ENCODE measurements at places on chromosomes 6 and 20.

- no peak for DNase-seq
Measured at GRCh38 chr6:37459981-37460800, 27.2 kb downstream of the CMTR1 start.

- DNase-seq = no peak
Measured at GRCh38 chr6:169273511-169273910, 19.9 kb upstream of the THBS2 start.

GRCh38 chr6:6907286-6907685 is 200.5 kb upstream of the RREB1 start:
- DNase-seq = no peak

GRCh38 chr6:113209315-113209714 is 647.8 kb upstream of the MARCKS start:
- no peak for DNase-seq

DNA sequence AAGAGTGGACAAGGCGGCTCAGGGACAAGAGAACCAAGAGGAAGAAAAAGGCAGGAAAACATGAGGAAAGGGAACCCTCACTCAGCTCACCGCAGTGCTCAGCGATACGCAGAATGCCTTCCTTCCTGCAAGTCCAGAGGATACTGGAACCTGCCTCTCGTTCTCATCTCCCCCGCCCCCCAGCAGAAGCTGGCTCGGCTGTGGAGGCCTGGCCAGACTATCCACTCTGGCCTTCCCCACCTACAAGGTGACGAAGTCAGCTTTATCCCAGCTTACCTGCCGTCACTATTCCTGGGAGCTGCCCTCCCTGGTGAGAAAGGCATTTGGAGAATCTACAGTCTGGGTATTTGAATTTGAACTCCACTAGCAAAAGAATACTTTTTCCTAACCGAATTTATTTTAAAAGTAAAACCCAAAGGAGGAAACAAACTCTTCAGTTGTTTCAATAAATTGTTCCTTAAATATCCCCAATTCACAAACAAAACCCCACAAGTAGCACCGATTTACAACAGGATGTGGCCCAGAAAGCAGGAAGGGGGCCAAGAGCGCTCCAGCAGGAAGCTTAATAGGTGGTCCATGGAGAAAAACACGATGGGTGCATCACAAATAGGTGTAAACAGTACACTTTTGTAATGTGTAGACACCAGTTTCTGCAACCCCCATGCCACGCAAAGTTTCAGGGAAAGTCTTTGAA is 2.1 kb upstream of the DIDO1 start:
- no peak for DNase-seq

- DNase-seq = no peak
Measured at GRCh38 chr6:93902517-93902916, 483.2 kb upstream of the EPHA7 start.

- no peak for DNase-seq
Measured at GRCh38 chr6:79377047-79377446, 142.6 kb upstream of the HMGN3 start.

GRCh38 chr20:63531686-63532448 is 5.3 kb downstream of the PTK6 start:
- DNase-seq = no peak

- DNase-seq = peak; percentile 39
Measured at GRCh38 chr20:31569163-31570020, 35.7 kb upstream of the ID1 start.

DNA sequence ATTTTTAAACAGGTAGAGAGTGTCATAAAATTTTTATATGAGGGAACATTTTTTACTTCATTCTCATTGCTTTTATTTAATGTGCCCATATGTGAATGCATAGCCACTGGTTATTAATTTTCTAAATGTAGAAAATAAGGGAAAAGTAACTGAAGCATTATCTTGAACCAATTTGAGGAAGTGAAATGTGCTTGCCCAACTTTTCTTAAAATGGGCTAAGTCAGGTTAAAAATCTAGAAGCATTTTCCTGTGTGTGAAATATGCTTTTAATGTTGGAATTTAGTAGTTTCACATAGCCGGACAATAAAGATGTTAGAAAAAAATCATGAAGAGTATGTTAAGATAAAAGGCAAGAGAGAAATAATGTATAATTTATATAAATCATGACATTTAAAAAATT is 3.8 kb downstream of the SEC23B start:
- DNase-seq = no peak

DNA sequence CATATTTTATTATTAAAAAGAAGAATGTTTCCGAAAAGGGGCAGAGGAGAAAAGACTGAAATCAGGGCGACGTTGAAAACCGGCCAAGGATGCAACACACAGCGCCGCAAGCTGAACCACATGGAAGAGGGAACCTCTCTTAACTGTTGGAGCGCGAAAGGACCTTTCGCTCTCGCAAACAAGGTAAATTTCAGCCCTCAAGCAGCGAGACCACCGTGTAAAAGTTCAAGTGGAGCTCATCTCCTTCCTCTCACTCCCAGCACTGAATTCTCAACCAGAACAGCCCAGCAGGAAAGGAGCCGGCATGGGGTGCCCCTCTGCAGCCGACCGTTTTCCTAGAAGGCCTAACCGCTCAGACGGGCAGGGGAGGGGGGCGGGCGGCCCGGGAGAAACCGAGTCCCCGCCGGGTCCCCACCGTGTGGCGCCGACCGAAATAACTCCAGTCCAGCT is 621 bp downstream of the GPR63 start:
- no peak for DNase-seq

GRCh38 chr6:30741789-30742315 is 635 bp downstream of the FLOT1 start:
- no peak for DNase-seq

DNA sequence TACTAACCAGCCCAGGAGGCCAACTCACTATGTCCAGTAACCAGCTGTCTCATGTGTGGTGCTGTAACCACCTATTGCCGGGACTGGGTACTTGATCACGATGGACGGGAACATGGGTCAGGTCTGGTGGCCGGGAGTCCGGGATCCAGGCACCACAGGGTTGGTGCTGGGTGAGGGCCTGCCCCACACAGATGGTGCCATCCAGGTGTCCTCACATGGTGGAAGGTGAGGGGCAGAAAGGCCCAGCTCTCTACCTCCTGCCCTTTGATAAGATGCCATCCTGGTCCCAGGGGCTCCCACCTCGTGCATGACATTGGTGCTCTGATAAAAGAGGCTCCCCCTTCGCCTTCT is 116.3 kb downstream of the TAF4 start:
- no peak for DNase-seq

GRCh38 chr6:12421596-12421995 is 131.4 kb downstream of the EDN1 start:
- DNase-seq = no peak

DNA sequence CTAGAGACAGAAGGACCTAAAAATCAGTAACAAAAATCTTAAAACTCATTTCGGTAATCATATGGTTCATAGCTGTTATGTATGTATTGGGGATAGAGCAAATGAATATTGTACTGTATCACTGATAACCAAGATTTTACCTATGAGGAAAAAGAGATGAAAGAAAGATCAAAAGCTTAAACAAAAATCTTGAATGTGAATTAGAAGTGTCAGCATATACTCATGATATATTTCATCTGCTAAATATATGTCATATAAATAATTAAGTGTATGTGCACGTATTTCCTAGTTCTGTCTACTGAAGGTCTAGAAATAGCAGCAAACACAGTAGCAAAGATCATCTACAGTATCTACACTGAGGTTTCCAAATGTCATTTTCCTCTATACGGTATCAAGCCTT is 299.8 kb downstream of the BTBD9 start:
- DNase-seq = no peak

GRCh38 chr20:10078403-10078802 is 43.6 kb downstream of the ANKEF1 start:
- DNase-seq = no peak

DNA sequence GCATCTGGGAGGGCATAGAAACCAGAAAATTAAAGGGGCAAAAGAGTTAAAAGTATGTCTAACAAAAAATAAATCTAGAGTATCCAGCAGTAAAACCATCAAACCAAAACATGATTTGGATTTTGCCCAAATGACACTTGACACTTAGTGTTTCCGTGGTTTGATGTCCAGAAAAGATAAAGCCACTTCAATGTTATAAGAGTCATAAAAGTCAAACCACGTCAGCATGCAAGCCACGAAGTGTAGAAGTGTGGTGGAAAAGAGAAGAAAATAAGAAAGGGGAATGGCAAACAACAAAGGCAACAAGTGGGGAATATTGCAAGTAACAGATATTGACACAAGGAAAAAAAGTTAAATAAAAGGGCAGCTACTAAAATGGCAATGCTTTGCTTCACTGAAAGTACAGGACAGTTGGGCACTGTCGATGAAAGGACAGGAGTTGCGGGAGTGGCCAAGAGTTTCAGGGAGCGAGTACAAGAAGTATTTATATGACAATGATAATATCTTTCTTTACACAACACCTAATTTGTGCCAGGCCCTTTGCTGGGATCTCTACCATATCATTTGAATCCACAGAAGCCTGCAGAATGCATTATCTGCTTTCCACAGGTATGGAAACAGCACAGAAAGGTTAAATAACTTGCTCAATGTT is 6.3 kb upstream of the HDDC2 start:
- DNase-seq = no peak

DNA sequence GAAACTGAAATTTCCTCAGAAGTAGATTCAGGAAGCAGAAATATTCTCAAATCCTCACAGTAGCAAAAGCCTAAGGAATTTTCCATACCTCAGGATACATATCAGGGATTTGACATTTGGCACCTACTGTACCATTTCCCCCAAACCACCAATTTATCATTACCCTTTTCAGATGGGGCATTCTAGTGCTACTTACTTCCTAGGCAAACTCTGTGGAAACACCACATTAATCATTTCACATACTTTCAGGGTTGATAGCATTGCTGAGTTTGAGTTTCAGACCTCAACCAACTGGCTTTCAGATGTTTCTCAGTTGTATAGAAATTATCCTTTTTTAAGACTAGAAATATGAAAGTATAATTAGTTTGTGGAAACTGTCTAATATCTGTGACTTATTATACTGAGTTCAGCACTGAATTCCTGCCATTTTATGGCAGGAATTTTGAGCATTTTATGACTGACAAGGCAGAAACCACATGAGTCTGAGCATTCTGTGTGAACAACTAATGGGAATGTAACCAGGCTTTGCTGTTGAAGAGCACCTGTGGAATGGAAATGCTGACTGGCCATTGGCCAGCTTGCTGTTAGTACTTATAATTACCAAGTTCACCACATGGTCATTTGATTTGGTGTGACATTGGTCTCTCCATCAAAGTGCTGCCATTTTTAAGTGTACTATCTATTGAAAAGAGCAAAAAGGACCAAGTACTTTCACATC is 35.1 kb upstream of the IRAK1BP1 start:
- DNase-seq = no peak

- no peak for DNase-seq
Measured at GRCh38 chr6:90610301-90610750, 23.5 kb upstream of the MAP3K7 start.

DNA sequence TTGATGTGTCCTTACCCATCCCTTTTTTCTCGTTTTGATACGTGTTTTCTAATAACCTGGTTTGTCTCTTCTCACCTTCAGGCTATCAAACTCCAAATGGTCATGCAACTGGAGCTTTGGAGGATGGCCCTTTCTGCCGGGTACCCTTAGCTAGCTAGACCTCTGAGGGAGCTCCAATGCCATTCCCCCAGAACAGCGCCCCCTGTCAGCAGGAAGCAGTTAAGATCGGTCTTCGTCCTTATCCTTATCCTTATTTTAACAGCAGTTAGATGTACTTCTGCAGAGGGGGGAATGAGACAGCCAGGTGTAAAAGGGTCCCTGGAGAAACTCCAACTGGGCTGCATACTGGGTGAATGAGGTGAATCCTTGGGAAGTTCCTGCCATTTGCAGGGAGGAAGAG is 37.2 kb downstream of the SEL1L2 start:
- DNase-seq = no peak

GRCh38 chr6:96156425-96156824 is 140.7 kb downstream of the FUT9 start:
- DNase-seq = no peak

- no peak for DNase-seq
Measured at GRCh38 chr6:62923728-62924127, 287.5 kb upstream of the FKBP1C start.

DNA sequence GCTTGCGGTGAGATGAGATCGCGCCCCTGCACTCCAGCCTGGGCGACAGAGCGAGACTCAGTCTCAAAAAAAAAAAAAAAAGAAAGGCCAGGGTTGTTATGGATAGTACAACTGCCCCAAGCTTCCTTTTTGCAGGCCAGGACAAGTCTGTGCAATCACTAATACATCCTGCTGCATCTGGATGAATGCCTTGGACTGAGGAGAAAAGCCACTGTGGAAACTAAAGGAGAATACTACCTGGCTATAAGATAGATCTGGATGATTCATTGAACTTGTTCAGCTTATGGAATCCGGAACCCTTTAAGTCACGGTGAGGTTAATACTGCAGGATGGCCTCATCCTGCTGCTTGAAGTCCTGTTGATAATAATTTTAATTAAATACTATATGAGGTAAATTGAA is 278.2 kb downstream of the TFAP2A start:
- no peak for DNase-seq

DNA sequence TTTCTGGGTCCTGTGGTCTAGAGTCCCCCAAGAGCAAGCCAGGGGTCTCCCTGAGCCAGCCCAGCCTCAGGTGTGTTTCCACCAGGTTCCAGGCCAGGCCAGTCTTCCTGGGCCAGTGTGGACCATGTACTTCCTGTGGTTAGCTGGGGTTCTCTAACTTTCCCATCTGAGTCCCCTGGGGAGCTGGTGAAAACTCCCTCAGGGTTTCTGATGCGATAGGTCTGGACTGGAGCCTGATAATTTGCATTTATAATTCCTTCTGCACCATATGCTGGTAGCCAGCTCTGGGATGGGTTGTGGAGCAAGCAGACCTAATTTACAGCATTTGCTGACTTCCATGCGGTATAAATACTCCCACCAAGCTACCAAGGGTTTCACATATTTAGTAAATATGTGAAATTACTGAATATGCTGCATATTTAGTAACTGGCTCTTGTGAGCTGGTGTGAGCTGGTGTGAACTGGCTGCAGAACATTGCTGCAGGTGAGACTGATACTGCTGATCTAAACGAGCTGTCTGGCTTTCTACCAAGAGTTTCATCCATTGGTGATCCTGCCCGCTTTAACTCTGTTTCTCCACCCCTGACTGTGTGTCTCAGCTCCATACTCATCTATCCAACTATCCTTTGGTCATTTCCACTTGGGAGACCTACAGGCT is 62.6 kb downstream of the RIN2 start:
- no peak for DNase-seq
